ENCODE measurements at places on chromosomes 2 and 18.

DNA sequence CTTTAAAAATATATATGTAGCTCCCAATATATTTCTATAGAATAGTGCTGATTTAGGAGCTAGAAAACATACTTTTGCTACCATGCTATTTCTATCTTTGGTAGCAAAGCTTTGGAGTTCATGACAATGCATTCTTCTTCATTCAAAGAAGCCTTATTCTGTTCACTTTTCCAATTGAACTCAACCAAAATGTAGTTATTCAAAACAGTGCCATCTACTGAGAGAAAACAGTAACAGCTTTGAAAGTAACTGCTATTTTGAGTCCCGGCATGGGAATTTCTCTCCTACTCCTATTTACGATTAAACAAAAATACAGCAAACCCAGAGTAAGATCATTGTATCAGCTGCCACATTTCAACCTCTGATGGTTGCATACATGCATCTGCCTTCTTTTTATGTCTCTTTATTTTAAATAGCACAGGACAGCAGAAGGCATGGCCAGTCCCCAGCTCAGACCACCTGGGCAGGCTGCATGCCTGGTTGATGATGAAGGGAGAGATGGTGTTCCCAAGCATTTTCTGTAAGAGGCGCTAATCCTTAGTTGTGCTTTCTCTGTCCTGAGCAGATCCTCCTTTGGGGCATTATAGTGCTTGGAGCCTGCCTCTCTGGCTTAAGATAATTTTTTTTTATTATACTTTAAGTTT lies 69.7 kb upstream of the SULT1C3 start:
- no peak for DNase-seq

- no peak for DNase-seq
These were observed 85.5 kb downstream of the SOWAHC start for GRCh38 chr2:109699646-109700045.

- DNase-seq = no peak
These were observed 232.2 kb downstream of the FHOD3 start for GRCh38 chr18:36529747-36530146.

DNA sequence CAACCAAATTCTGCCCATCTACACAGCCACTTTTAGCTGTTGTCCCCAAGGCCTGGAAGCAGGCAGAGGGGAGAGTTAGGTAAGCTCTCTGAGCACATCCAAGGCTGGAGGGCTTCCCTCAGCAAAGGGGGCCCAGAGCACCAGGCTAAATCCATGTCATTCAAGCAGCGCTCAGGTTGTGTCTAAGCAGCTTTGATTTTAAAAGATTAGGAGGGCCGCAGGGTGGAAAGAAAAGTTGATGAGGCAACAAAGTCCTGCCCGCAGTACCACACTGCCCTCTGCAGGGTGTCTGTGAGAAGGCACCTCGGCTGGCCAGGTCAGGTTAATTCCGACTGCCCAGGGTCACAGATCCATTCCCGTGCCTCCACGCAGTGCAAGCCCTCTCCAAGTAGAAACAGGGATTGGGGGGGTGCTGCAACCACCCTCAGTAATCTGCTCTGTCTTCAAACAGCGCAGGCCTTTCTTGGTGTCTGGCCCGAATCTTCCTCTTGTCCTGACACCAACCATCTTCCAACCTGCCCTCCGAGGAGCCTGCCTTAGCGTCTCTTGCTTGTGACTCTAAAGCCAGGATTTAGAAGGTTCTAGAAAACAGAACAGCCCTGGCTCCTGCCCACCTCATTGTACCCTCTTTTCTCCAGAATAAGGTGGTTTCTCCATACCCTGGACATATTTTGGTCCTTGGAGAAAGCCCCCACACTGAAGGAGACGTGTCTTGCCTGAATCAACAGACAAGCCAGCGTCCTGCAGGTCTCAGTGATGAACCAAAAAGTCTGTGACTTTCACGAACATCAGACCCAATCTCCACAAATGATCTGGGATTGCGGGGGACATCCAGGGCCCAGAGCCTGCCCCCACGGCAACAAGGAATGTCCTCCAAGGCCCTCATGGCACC lies 289.2 kb downstream of the TNS1 start:
- peak; percentile 13 for DNase-seq

GRCh38 chr2:120465989-120466703 lies 120.2 kb downstream of the INHBB start:
- no peak for DNase-seq

DNA sequence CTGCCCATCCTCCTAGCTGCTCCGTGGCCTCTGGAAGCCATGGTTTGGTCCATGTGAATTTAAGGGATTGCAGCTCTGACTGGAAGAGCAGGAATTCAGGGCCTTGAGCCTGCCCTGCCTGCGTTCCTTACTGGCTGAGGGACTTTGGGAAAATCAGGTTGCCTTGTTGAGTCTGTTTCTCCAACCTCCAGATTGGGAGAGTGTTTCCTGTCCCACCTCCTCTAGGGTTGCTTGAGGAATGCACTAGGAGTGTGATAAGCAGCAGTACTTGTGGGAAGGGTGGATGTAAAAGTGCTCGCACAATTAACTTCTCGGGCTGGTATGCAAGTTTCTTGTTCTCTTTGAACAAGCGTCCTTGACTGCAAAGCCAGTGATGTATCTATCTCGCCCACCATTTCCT lies 84.4 kb upstream of the YWHAQ start:
- no peak for DNase-seq

DNA sequence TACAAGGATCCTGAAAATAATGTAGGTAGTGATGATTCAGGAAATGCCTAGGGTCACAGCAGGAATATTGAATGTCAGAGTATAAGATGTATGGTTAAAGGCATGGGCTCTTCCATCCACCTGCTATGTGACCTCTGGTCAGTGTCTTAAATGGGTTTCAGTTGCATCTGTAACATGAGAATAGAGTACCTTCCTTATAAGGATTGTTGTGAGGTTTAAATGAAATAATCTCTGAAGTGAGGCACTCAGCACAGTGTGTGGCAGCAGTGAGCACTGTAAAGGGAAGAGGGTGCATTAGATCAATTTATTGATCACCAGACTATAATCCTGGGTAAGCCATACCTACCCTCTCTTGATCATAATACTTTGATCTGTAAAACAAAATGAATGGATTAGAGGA lies 319.1 kb downstream of the SLC4A3 start:
- no peak for DNase-seq

Data from GDM1 (cell line).